Posterior cingulate gyrus (tissue), 11 donors: ENCODE measurements at places on chromosomes 2 and 18.
A peak's percentile ranks its signal among the peaks of the same experiment; 100 is the strongest.

DNA sequence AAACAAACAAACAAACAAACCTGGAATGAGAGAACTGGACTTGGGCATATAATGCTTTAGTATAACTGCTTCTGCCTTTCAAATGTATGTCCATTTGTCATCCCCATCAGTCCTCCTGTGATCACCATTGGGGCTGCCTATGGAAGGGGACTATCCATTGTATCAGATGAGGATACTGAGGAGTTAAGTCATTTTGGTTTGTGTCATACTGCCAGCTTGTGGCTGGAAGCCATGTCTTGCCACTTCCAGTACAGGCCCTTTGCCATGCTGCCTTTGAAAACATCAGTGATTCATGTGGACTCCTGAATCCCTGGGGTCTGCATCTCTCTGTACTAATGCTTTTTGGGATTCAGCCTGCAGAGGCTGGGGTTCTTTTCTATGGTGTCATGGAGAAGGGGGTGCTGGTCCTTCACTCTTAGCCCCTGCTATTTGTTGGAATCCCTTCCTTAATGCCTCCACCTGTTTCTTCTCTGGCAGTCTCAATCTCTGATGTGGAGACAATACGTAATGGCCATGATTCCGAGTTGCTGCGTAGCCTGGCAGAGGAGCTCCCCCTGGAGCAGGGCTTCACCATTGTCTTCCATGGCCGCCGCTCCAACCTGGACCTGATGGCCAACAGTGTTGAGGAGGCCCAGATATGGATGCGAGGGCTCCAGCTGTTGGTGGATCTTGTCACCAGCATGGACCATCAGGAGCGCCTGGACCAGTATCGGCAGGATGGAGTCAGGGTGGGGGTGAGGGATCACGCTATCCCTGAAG is 10.6 kb downstream of the PLCD4 start:
- no peak for DNase-seq

DNA sequence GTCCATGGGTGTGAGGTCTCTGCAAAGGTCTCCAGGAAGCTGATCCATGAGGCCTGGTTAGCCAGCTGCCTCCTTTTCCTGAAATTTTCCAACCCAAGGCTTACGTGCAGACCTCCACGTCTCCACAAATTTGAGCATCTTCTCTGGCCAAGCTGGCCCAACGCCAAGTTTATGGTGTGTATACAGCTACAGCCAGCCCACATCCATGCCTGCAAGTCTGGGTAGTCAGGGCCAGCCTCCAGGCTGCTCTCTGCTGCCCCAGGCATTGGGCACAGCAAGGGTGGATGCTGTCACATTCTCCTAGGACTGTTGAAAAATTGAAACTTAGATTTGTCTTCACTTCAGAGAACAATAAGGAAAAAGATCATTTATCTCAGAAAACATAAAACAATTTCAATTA is 525.5 kb upstream of the CHAC2 start:
- no peak for DNase-seq

DNA sequence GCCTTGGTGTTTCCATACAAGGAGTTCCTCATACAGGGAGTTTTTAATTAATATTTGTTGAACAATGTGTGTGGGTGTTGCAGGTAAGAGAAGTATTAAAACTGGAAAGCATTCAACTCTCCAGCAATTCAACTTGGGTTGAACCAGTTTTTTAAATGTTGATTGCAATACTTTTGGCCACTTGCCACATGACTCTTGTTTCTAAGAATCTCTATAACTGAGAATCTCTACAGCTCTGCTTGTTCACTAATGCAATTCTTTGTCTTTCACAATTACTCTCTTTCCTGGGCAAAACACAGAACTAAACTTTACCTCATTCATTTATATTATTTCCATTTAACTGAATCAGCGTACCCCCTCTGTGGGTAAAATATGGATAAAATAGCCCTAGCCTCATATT is 429.4 kb downstream of the ARHGAP15 start:
- no peak for DNase-seq

DNA sequence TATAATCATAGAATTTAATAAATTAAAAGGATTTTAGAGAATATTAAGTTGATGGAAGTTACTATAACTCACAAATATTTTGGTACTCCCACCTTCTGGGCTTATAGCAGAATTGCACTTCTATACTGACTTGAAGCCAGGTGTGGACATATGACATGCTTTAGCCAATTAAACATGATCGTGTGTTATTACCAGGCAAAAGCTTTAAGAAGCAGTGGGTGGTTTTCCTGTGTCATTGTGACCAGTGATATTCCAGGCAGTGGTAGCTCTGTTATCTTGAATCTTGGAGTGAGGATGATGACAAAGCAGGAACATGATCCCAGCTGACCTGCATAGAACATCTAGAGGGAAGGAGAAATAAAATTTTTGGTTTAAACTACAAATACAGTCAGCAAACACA is 370.9 kb upstream of the ZEB2 start:
- no peak for DNase-seq

DNA sequence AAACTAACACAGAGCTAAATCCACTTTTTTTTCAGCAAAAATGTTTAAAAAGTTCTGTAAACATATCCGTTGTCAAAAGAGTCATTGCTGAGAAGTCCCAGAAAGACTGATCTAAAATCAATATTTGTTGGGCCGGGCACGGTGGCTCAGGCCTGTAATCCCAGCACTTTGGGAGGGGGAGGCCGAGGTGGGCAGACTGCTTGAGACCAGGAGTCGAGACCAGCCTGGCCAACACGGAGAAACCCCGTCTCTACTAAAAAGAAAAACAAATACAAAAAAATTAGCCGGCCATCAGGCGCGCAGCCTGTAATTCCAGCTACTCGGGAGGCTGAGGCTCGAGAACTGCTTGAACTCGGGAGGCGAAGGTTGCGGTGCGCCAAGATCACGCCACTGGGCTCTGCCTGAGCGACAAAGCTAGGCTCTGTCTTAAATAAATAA is 1.4 kb downstream of the OLA1 start:
- DNase-seq, result no peak

GRCh38 chr2:223297788-223298187 is 245.8 kb downstream of the KCNE4 start:
- DNase-seq, result peak; percentile 71

- no peak for DNase-seq
These were observed 31.2 kb downstream of the PARD3B start for GRCh38 chr2:204576362-204576979.

DNA sequence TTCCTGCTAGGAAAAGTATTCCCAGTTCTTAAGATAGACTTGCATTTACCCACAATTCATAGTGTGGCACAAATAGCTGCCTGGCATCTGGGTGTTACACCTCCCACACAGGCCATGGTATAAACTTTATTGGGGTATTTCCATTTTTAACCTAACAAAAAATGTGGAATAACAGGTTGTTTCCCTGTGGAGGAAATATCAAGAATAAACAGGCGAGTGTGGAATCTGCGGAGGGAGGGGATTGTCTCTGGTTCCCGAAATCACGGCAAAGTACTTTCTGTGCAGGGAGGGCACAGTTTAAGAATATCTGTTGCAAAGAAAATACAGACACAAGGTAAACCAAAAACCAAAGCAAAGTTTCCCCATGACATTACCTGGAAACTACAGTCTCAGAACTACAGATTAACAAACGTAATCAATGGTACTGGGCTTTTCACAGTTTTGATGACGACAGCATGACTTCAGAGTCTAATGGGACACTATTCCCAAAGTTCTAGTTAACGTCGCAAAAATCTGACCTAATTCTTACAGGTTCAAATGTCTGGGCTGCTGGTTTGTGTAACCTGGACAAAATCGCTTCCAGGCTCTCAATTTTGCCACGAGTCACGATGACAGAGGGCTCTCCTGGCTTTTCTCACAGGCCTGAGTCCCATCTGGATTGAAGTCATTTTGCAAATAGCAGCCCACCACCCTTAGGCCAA is 1.4 kb downstream of the STARD7 start:
- DNase-seq, result no peak

- no peak for DNase-seq
These were observed 239.3 kb upstream of the SP5 start for GRCh38 chr2:170475878-170476277.

- DNase-seq, result no peak
These were observed 67.0 kb downstream of the SOCS6 start for GRCh38 chr18:70355620-70356385.

GRCh38 chr2:72892506-72893173 is 5.4 kb downstream of the SPR start:
- peak; percentile 73 for DNase-seq

GRCh38 chr2:120750488-120751210 is 15.0 kb downstream of the GLI2 start:
- DNase-seq, result no peak

- DNase-seq, result no peak
These were observed 260.2 kb upstream of the TRIB2 start for GRCh38 chr2:12456293-12457106.

- peak; percentile 14 for DNase-seq
These were observed 391 bp downstream of the ZNF385B start for GRCh38 chr2:179861027-179861415.

GRCh38 chr2:197216361-197216979 is 94.1 kb downstream of the ANKRD44 start:
- DNase-seq, result no peak

DNA sequence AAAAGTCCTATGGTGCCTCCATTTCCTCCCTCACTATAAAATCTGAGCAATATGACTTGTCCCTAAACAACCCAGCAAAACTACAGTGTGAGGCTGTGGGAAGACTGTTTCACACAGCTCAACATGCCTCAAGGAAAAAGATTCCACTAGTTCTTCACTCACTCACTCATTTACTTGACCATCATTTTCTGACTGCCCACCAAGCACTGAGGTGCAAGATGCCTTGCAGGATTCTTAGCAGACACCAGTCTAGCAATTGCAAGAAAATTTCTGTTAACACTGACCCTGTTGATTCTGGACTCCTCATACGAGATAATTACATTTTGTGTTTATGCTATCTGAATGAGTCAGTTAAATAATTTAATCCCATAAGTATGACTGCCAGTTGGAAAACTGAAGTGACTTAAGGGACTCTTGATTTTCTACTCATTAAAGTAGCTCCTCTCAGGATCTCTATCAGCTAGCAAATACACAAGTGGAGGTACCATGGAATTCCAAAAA is 51.9 kb upstream of the PCBP1 start:
- DNase-seq, result no peak

DNA sequence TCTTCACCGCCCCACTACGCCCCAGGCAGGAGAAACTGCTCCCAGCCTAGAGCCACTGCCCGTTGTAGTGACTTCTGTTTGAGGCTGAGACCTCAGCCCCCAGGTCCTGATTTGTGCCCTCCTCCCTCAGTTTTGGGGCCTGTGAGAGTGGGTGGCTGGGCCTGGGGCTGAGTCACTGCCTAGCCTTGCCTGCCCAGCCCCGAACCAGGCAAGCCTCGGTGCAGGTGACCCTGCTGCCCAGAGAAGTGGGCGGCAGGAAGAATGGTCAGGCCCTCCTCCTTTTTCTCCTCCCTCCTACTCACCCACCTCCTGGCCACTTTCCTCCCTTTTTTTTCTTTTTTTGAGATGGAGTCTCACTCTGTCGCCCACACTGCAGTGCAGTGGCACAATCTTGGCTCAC is 66.6 kb downstream of the ZFP36L2 start:
- DNase-seq, result no peak

GRCh38 chr2:216023055-216023648 is 9.8 kb upstream of the MREG start:
- DNase-seq, result no peak

DNA sequence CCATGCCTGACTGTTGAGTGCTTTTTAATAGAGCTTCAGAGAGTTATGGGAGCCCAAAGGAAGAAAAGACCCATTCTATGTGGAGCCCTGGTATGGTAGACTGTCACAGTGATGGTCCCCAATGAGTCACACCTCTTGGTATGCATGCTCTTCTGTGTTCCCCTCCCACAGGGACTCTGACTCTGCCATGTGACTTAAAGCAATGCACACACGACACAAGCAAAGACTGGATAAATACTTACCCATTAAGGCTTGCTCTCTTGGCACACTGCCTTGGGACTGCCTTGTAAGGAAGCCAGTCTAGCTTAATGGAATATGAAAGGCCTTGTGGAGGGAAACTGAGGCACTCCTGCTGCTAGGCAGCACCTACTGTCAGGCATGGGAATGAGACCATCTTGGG is 16.7 kb upstream of the DTNB start:
- no peak for DNase-seq

GRCh38 chr2:45930396-45930792 is 278.9 kb downstream of the PRKCE start:
- DNase-seq, result no peak

DNA sequence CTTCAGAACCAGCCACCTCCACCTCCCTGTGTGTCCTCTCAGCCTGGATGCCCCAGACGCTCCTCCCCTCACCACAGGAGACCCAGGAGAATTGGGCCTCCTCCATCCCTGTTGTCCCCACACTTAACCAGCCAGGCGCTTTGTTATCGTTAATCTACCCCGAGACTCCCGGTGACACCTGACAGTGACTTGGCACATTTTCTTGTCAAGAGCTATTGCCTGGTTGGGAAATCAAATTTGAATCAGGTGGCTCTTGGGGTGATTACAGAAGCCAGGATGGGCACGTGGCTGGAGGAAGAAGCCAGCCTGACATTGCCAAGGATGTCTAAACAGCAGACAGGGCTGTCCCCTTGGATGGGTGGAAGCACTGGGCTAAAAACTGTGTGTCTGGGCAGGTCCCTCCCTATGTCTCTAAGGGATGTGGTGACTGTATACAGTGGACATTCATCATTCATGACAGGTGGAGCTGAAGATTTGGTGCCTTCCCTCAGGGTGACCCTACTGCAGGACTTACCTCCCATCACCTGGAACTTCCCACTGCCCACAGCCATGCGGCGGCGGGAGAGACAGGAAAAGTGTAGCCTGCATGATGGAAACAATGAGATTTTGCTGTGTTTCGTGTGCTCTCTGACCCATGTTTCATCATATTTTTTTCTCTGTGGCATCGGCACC is 157.2 kb upstream of the CAPN13 start:
- no peak for DNase-seq

DNA sequence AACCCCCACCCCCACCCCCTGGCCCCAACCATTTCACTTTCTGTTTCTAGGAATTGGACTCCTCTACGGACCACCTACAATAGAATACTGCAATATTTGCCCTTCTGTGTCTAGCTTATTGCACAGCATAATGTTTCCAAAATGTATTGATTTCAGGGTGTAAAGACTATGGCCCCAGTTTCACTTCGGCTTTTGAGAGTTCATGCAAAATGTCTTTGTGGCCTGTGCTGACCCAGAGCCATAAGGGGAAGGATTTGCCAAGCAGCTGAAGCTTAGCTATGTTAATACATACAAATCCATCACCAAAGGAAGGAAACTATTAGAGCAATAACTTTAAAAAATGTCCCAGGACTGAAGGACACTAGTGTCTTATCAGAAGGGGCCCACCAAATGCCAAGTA is 11.2 kb upstream of the ATP9B start:
- DNase-seq, result no peak
